Ammon's horn (tissue), 1 donor: ENCODE measurements at places on chromosomes 12 and 14.
A peak's percentile ranks its signal among the peaks of the same experiment; 100 is the strongest.

DNA sequence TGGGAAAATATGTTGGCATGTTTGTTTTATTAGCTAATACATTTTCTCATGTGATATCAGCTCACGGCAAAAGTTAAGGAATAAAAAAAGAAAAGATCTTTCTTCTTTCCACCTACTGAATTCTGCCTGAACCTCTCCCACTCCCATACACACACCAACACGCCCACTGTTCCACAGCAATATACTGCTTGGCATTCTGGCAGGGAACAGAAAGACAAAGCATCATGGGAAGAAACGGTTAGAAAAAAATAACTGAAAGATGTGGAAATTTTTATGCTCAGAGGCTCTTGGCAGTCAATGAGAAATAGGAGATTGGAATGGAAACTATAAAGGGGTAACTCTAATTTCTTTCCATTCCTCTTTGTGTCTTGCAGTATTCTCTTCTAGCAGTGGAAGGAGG lies 268.5 kb downstream of the FOXG1 start:
- peak; percentile 57 for DNase-seq

GRCh38 chr14:106619606-106620005 lies 1093.2 kb downstream of the TMEM121 start:
- DNase-seq, result no peak

DNA sequence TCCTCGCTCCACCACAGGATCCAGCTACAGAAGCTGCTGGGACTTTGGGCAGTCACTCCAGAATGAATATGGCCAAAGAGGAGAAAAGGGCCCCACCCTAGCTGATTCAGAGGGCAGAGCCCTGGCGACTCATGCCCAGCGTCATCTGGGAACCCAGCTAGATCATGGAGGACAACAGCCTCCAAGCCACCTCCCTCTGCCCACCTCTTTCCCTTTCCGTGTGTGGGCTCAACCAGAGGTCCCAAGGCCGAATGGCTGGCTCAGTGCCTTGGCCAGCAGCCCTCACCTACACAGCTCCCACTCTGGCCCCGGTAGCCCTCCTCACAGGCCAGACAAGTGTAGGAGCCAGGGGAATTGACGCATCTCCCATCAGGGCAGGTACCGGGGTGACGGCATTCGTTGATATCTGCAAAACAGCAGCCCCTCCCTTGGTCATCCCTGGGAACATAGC lies 17.4 kb downstream of the ISCA2 start:
- no peak for DNase-seq

- DNase-seq, result no peak
Observed at GRCh38 chr12:50425589-50426258, 25.0 kb downstream of the LARP4 start.

DNA sequence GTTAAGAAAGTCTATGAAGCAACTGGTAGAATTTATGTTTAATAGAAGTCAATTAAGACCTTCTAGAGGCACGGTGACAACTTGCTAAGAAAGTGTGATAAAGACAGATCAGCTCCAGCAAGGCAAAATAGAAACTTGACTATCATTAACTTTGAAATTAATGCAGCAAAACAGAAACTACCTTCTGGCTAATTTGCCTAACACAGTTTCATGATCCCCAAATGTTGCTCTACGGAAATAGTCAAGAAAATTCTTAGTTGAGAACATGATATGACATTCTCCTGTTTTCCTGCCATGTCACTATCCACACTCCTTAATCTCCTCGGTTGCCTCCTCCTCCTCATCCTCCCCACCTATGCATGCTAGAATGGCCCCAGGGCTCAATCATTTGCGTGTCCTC lies 4.2 kb downstream of the DENND5B start:
- DNase-seq, result no peak

DNA sequence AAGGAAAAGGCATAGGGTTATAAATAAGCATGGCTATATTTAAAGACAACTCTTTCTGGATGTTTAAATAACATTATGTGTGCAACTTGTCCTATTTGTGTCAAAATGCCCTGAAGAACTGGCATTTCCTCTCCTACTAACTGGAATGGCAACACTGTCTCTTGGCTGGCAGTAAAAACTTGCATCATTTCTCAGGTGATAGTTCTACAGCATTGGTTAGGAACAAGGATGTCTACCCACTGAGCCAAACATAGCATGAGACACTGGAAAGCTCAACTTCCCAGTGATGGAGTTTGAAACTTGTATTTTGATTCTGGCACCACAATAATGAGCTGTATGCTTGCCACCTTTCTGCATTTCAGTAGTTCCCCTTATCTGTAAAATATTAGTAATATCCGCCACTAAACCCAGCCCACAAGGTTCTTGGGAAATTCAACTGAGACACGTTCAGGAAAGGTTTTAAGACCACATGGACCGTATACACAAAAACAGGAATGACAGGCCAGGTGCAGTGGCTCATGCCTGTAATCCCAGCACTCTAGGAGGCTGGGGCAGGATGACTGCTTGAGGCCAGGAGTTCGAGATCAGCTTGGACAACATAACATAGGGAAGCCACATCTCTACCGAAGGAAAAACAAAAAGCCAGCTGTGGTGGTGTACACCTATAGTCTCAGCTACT lies 5.1 kb downstream of the SLC38A2 start:
- DNase-seq, result no peak

GRCh38 chr14:90398315-90398839 lies 1.5 kb downstream of the CALM1 start:
- DNase-seq, result no peak

GRCh38 chr14:47651337-47651736 lies 24.1 kb downstream of the MDGA2 start:
- no peak for DNase-seq

- peak; percentile 89 for DNase-seq
Observed at GRCh38 chr12:56987551-56988053, 18.7 kb downstream of the ZBTB39 start.

GRCh38 chr12:106455111-106455510 lies 97.6 kb downstream of the POLR3B start:
- peak; percentile 16 for DNase-seq

DNA sequence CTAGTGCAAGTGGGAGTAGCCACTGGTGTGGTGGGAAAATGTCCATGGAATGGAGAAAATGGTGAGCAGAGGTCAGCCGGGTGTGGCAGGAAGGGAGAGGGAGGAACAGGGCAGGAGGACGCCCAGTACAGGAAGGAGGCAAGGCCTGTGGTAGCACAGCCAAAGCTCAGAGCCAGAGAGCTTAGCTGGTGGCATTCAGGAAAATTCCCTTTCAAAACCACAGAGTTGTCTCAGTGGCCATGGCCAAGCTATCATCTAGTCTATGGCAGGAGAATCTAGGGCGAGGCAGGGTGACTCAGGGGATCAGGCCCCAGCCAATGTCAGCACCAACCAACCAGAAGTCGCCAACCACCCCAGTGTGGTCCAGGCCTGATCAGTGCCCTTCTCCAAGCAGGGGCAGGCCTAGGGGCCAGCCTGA lies 67.7 kb upstream of the DDX11 start:
- DNase-seq, result no peak

DNA sequence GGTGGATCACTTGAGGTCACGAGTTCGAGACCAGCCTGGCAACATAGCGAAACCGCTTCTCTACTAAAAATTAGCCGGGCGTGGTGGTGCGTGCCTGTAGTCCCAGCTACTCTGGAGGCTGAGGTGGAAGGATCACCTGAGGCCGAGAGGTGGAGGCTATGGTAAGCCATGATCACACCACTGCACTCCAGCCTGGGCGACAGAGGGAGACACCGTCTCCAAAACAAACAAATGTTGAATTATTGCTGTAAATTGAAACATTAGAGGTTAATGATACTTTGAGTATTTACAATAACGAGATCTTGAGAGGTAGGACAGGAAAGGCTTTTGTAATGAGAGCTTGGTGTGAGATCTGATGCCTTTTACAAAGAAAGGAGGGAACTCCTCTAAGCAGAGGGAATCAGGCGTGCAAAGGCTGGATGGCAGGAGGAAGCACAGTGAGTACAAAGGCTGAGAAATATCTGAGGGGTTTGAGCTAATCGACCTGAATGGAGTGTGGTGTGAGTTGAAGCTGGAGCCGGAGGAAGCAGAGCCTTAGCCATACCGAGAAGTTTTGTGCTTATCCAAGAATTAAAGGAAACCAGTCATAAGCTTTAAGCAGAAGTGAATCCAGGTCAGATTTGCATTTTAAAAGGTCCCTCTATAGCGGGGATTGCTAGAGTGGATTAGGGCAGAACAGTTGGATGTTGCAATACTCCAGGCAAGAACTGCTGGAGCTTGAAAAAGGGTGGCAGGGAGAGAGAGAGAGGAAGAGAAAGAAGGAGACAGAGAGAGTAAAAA lies 1.1 kb downstream of the RHNO1 start:
- peak; percentile 25 for DNase-seq

DNA sequence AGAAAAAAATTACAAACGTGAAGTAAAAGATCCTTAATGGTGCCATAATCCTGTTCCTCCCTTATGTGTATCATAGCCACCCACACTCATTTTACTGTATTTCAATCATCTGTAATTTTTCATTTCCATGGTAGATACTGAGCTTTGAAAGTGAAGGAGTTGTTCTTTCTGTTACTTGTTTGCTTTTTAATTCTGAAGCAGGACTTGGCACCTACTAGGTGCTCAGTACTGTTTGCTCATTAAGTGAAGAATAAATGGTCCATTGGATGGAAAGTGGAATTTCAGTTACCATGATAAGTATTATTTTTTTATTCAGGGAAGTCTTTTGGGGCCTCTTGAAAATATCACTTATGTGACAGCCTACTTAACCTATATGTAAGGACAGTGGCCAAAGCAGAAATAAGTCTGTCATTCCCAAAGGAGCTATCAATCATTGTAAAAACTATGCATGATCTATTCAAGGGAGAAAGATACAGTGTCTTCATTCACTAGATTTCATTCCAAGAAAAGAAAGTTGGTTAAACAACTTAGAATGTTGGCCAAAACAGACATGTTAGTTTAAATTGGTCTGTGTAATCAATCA lies 1244.4 kb upstream of the SEL1L start:
- DNase-seq, result no peak
